Brain (organoid and tissue), 16 donors: ENCODE measurements at places on chromosomes 1 and 21. TPM values are rescaled to one million over a fixed set of nuclear protein-coding genes. Genes with fewer than 3 reads are reported as not detected.
A peak's percentile ranks its signal among the peaks of the same experiment; 100 is the strongest.

DNA sequence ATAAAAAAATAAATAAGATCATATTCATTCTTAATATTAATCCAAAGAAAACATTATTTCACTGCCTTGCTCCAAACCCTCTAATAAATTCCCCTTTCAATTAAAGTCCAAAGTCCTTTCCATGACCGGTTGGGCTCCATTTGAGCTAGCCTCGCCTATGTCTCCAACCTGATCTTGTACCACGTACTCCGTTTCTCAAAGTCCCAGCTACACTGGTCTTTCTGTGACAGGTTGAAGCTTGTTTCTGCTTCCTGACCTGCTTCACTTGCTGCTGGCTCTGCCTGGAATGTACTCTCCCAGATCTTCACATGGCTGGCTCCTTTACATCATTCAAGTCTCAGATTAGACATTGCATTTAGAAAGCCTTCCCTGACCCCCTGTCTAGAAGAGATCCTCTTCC is 16.4 kb downstream of the RPL5 start:
- no peak for DNase-seq

GRCh38 chr21:44853601-44854390 is 19.7 kb downstream of the PTTG1IP start:
- DNase-seq, result no peak

GRCh38 chr21:45128613-45129188 is 54.3 kb downstream of the ADARB1 start:
- DNase-seq, result peak; percentile 74

GRCh38 chr1:22131875-22132486 is 10.9 kb downstream of the WNT4 start:
- DNase-seq, result no peak

DNA sequence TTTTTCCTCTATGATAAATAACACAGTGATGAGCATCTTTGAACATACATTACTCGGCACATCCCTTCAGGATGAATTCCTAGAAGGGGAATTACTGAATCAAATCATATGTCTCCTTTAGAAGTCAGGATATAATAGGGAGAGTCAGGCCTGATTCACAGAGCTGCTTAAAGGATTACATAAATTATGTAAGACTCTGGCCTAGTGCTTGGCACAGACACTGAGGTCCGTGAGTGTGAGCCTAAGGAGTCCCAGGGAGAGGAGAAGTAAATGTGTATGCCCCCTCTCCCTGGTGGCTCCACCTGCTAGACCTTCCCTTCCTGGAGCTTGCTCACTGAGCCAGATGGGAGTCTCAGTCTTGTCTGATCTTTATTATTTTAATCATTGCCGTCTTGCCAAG is 8.6 kb upstream of the FOXE3 start:
- DNase-seq, result no peak

DNA sequence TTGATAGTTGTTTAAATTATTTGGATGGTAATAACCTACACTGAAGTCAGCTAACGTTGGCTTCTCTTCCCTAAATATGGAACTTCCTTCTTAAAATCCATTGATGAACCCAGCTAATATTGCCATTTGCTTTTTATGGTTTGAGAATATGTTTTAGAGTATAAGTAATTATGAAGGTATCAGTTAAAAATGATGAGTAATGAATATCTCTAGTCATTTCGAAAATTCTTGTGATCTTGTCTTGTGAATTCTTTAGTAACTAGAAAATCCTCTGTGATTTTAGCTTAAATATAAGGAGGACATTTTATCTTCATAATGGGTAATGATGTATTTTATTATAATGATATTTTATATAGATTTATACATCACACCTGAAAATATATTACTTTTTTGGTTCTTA is 50.5 kb downstream of the ADGRL2 start:
- no peak for DNase-seq

DNA sequence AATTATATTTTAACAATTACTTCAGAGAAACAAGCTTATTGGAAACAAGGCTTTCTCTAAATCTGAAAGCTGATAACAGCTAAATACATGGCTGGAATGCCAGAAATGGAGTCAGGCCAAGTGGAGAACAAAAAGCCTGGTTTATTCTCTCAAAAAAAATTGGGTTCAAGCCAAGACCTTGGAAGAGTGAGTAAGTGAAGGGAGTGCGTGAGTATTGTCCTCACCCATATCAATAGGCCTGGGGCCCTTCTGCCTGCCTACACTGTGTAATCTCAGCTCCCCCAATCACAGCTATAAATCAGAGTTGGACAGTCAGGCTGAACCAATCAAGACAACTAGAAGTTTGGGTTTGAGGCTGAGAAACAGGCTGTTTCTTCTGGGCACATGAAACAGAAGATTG is 7.4 kb downstream of the KYAT3 start:
- DNase-seq, result peak; percentile 70

DNA sequence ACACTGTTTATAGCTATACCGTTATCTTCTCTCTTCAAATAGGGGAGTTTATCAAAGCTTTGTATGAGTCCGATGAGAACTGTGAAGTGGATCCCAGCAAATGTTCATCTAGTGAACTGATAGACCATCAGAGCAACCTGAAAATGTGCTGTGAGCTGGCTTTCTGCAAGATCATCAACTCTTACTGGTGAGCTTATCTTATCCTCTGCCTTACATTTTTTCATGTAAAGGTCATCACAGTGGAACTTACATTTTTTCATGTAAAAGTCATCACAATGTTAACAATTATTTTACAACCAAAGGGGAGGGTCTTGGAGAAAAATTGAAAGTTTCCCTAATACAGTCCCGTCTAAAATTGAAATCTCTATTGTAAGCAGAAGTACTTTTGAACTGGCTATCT is 45.2 kb downstream of the CLEC20A start:
- DNase-seq, result no peak

GRCh38 chr1:214186103-214186824 is 94.7 kb upstream of the SMYD2 start:
- DNase-seq, result peak; percentile 64

DNA sequence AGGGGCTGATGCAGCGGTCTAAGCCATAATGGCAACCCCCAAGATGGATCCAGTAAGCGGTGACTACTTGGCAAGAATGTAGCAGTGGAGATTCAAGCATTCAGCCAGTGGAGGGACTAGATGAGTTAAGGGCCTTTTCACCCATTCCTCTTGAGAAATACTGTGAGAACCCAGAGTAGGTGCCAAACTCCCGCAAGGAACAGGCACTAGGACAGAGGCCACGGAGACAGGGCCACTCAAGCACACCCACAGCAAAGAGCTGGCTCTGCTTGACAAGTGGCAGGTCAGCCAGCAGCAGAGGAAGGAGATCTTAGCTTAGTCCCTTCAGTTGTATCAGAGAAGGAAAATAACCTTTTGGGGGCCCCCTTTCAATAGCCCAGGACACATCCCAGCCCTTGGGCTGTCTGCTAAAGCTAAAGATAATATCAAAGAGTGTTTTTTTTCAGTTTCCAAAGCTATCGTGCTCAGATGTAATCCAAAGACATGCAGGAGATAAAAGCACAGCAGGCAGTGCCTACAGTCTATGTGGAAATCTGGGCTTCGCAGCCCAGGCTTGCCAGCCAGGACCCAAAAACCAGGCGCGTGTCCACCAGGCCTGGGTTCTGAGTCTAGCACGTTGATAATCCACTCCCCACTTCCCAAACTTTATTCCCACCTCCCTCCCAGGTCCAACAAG is 62.0 kb upstream of the GOLT1A start:
- peak; percentile 28 for DNase-seq

DNA sequence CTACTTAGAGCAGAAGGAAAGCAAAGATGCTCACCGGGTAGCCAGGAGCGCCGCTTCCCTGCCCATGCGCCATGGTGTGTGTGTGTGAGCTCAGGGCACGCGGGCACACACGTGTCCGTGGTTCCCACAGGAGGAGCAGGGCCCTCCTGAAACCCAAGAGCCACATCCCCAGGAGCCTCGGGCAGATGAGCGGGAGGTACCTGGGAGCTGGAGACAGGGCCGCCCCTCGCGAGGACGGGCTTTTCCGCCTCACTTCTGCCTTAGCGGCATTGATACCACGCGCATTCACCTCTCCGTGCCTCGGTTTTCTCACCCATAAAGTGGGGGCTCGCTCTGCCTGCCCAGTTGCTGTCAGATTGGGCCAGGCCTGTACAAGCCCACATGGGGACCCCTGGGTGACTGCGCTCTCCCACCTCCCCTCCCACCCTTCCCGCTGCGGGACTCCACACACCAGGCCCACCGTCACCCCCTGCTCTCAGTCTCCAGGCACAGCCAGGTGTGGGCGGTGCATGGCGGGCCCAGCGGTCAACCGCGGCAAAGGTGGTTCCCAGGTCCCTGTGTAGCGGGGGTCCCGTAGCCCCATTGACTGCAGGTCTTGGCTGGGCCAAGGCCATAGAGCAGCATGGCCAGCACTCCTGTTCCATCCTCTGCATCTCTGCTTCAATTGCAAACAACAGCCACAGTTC is 66.3 kb downstream of the SIK1 start:
- DNase-seq, result no peak

DNA sequence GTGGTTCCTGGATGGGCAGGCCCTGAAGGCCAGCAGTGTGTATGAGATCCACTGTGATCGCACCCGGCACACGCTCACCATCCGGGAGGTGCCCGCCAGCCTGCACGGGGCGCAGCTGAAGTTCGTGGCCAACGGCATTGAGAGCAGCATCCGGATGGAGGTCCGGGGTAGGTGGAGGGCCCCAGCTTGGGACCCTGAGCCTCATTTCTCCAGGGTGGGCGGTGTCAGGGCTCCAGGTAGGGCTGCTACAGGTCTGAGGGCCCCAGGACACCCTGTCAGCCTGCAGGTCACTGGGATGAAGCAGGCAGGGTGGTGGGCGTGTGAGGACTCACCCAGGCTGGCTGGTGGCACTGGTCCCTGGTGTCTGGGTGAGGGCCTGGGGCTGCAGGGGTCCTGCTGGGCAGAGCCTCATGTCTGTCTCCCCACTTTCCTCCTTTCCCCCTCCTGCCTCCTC is 7.8 kb downstream of the OBSCN start:
- DNase-seq, result no peak

GRCh38 chr1:201773764-201774163 is 55.2 kb upstream of the IPO9 start:
- no peak for DNase-seq

- no peak for DNase-seq
These were observed 37.0 kb downstream of the SERBP1 start for GRCh38 chr1:67393240-67393639.

- no peak for DNase-seq
These were observed 25.6 kb upstream of the SLC30A1 start for GRCh38 chr1:211604548-211604947.

- no peak for DNase-seq
These were observed 63.6 kb upstream of the ERRFI1 start for GRCh38 chr1:8089535-8090228.

The OR10Z1 gene
- not detected for polyA plus RNA-seq

The KRTAP19-1 gene
- polyA plus RNA-seq, result not detected

The GBP6 gene
- polyA plus RNA-seq, result not detected

The ATXN7L2 gene
- 9.2 TPM for polyA plus RNA-seq

The BARHL2 gene
- polyA plus RNA-seq, result 1.3 TPM

The TMEM52 gene
- polyA plus RNA-seq, result 6.5 TPM

The SLC35F3 gene
- polyA plus RNA-seq, result 6.2 TPM

The RAB3B gene
- 60.0 TPM for polyA plus RNA-seq

The GUCA2B gene
- not detected for polyA plus RNA-seq

The FAM151A gene
- polyA plus RNA-seq, result not detected

The RPAP2 gene
- 6.8 TPM for polyA plus RNA-seq

The SERTAD4 gene
- polyA plus RNA-seq, result 9.2 TPM

The THEM5 gene
- polyA plus RNA-seq, result not detected

The SPRR2F gene
- polyA plus RNA-seq, result not detected
